ENCODE measurements at places on chromosomes 7 and 10.

DNA sequence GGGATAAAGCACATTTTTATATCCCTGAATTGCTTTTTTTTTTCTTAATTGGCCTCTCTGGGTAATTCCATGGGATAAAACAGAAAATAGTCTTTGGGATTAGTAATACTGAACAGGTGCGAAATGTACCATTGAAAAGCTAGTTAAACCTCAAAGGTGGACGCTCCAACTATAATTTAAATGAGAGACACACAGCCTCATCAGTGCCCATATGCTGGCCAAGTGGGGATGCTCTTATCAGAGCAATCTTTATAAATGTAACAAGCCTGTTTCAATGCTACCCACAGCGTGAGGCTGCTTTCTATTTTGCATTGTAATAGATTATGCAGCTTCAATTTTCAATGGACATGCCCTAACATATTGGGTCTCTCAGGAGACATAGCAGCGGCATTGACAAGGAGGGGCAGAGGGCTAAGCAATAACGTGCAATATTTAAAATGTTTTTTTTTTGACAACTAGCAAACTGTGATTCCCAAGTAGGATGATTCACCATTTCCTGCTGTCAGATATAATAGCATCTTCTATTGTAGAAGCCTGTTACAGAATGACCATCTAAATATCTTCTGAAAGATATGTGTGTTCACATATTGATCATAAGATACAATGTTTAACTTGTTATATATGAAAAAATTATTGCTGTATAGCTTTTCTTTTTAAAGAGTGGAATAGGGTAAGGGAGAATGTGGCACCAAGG is 91.3 kb upstream of the BET1 start:
- no peak for DNase-seq

- DNase-seq, result no peak
Measured at GRCh38 chr7:99504281-99504602, 220 bp upstream of the ZKSCAN5 start.

GRCh38 chr7:17390392-17390791 is 91.9 kb downstream of the AHR start:
- no peak for DNase-seq

- DNase-seq, result no peak
Measured at GRCh38 chr10:3886191-3886590, 101.2 kb upstream of the KLF6 start.

DNA sequence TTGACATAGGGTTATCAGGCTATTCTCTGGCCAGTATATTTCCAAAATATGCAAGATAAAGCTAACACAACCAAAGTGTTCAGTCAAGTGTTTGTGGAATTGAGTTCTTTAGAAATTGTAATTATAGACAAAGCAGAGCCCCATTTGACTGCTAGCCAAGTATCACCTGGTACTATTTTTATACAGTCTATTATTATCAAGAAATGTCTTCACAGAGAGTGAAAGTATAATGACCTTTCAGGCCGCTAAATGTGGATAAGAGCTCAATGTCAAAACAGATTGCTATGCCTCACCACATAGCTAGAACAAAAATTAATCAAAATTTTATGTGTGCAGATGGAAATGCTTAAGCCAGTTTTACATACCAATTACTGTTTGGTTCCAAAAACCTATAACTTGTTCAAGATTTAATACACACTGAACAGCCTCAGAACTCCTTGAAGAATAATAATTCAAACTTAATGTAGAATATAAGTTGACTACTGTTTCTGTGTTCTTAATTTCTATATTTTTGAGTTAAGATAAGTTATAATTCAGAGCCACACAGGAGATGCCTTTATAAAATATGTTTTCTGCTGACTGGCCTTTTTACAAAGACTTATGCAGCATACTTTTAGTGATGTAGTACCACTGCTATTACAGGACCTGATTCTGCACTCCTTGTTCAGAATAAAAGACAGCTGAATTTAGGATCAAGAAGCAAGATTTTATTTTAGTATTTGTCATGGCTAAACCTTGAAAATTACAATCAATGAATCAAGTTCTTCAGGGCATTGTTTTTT is 31.0 kb downstream of the PRPS1L1 start:
- DNase-seq, result no peak

GRCh38 chr7:37311355-37311754 is 137.3 kb downstream of the ELMO1 start:
- no peak for DNase-seq

DNA sequence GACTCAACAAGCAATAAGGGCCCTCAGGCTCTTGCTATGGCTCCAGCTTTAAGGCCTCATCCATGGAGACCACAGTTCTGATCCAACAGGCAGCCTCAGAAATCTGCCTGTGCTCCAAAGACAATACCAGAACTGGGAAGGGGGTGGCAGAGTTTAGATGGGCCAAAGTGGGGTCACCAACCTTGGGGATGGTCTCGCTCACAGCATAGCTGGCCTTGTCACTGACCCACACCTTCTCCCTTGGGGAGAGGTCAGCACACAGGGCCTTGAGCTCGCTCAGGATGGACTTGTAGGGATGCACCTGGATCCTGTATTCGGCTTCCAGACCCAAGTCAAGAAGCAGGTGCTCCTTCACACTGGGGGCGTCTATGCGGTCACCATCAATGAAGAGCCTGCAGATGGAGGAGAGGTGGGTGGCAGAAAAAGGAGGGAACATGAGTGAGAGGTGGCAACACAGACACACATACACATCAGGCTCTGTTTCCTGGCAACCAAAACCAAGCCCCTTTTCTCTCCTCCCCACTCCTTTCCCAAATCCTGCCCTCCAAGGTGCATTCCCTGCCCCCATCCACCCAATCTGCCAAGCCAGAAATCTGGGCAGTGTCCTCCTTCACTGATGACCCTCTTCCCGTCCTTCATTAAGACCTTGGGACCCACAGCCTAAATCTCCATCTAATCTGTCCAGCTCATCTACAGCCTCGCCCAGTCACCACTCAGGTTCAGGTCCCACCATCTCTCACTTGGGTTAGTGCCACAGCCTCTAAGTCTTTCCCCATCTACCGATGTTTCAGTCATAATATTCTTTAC is 40.9 kb downstream of the XPNPEP1 start:
- DNase-seq, result no peak

DNA sequence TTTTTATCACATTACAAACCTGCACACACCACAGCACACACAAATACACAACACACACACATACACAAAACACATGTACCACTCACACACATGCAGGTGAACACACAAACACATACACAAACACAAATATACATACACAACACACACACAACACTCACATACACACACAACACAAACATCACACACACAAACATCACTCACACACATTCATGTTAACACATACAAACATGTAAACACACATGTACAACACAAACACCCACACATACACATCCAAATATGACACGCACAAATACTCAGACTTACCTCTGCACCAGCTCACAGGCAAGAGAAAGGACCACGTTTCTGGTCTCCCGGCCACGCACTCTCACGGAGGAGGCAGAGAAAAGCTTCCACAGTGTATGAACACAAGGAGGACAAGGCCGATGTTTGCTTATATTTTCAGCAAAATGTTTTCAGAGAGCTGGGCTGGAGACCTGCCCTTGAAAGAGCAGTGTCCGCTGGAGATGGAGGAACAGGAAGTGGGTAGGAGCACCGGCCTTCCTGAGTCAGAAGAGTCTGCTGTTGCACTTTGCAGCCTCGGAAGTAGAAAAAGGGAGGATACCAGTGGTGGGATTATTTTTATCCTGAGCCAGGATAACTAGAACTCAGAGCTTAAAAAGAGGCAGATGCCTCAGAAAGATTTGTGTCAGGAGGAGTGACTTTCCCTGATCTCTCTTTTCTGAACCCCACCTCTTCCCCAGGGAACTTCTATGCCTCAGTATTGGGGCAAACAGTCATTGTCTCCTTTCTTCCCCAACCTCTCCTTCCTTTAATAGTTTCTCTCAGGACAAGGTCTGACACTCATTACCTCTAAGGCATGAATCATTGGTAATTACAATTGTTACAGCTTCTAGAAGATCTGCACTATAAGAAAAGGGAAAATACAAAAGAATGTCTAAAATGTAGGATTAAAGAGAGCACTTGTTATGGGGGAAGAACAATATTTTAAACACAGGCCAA is at the start of gene GIMAP6:
GIMAP6 (minus strand) TSS at position 520 of the 999 bp plus-strand sequence. CDS start 2,243 bp downstream, outside the sequence.
- DNase-seq, result no peak

GRCh38 chr10:93268021-93268420 is 194.3 kb downstream of the CYP26A1 start:
- no peak for DNase-seq

DNA sequence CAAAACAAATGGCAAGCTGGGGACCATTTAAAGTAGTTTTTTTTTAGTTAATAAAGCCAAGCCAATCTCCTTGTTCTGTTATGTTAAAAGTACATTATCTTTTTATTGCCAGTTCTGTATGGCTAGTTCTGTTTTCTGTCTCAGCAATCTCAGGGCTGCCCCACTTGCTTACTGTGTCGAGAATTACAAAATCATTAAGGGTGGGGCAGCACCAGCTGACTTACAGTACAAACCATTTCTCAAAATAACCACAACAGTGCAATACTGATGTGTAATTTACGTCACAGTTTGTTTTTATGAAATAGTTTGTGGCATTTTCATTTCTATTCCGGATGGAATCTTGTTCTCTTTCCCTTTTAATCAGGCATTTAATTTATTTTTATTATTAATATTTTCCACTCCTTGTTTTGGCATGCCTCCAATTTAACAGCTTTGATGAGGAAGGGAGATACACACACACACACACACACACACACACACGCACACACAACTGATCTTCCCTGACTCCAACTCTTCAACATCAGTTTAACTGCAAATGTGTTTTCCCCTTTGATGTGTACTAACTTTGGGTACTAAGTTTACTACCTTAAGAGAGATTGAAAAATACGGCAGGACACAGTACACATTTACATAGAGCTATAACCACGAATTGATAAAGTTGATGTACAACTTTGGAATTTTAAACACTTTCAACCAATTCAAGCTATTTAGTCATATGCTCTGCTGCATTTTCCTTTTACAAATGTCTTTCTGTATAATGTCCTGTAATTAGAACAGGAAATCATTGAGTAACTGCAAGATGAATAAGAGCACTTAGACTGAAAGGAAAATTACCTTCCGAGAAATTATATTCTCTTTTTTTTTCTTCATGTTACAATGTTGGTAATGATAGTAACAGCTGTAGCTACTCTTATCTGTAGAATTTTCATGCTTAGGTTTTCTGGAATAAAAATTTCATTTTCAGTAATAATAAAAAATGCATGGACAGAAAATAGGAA is 91.5 kb downstream of the ARID5B start:
- DNase-seq, result peak; percentile 75

DNA sequence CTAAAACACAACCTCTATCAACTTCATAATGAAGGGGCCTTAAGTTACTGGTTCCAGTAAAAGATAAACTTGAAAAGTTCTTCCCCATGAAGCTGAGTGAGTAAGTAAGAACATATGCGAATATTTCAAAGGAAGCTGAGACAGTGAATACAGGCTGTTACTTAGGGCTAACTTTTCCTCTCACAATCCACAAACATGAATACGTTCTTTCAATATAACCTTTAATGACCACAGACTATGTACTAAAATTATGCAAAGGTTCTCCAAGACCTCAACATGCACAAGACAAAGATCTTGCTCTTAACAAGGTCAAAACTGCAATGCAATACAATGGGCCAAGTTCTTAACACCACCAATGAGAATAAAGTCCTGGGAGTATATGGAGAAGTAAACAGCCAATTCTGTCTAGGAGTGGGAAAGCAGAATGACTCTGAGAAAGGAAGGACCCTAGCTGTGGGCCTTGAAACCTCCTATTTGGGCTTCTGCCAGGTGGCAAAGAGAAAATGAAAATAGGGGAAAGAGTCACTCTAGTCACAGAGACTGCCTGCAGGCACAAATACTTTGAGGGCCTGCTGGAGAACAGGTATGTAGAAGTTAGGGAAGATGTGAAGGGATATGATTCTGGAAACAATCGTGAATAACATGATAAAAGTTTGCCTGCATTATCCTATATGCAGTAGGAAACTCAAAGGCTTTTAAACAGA is 43.7 kb downstream of the OSBPL3 start:
- peak; percentile 37 for DNase-seq

DNA sequence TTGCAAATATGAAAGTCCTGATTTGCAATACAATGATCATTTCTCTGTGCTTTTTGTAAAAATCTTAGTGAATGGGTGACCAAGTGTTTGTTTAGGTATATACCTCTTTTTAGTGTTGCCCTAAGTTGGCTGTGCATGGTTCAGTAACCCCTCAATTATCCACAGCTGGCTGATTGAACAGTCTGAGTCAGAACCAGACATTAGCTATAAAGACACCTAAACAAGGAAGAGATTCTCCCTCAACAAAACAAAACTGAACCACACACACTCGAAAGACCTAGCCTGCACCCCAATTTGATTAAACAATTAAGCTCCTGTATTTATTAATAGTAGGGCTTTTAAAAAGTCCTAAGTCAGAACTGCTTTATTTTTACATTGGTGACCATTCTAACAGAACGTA is 2.8 kb downstream of the RSBN1L start:
- no peak for DNase-seq

DNA sequence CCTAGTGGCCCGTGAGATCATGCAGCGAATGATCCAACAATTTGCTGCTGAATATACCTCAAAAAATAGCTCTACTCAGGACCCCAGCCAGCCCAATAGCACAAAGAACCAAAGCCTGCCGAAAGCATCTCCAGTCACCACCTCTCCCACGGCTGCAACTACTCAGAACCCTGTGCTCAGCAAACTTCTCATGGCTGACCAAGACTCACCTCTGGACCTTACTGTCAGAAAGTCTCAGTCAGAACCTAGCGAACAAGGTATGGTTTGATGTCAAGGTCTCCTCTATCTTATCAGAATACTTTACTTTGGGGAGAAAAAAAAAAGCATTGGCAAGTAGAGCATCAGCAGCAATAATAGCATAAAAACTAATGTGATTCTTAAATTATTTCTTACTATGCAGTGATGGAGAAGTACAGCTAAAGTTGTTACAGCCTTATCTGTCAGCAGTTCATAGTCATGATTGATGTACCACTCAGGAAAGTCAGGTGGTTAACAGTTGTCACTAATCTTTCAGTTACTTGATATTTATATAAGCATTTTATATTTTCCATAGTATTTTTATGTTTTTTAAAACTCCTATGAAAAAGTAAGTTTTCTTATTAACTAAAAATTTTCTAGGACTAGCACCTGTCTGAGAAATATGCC is 117.1 kb downstream of the LCOR start:
- DNase-seq, result no peak

DNA sequence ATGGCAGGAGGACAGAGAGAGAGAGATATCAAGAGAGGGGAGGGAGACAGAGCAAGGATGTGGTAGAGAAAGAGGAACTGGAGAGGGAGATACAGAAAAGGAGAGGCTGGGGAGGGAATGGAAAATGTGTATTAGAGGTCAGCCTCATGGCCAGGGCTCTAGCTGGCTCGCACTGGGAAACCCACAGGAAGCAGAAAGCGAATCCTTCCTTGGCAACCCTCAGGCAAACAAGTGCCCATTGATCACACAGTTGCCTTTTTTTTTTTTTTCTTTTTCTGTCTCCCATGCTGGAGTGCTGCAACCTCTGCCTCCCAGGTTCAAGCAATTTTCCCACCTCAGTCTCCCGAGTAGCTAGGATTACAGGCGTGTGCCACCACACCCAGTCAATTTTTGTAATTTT is 391.2 kb downstream of the TYW1 start:
- DNase-seq, result no peak

- DNase-seq, result no peak
Measured at GRCh38 chr10:24912215-24912614, 40.2 kb downstream of the PRTFDC1 start.

GRCh38 chr10:91694170-91694794 is 61.4 kb upstream of the PPP1R3C start:
- DNase-seq, result no peak
